ENCODE measurements at places on chromosomes 6 and 20.

- DNase-seq = no peak
Observed at GRCh38 chr6:116158641-116159040, 32.7 kb upstream of the COL10A1 start.

DNA sequence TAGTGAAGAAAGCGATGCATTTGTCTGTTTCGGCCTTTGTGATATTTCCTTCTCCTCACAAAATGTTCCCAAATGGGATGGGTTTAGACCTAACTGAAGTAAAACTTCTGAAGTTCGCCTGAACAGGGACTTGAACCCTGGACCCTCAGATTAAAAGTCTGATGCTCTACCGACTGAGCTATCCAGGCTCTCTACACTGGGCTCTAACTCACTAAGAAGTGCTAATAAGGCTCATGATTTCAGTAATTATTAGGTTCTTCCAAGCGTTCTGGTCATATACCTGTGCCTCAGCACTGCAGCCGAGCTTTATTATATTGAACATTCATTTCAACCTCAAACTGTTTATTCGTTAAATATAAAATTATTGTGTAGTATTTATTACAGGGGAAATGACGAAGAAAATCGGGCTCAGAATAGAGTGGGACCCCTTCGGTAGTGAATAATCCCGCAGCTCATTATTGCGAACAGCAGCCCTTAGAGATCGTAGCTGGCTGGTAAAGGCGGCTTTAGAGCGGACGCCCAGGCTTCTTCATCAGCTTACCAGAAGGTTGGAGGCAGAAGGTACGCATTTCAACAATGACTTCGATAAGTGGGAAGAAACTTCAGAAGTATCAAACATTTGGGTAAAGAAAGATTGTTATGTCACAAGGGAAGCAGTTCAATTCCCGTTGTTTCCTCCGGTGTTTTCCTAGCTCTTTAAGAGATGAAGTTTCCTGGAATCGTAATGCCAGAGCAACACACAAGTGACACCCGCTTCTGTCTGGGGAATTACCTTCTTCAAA, 119.0 kb upstream of the ZNF184 start:
- no peak for DNase-seq

DNA sequence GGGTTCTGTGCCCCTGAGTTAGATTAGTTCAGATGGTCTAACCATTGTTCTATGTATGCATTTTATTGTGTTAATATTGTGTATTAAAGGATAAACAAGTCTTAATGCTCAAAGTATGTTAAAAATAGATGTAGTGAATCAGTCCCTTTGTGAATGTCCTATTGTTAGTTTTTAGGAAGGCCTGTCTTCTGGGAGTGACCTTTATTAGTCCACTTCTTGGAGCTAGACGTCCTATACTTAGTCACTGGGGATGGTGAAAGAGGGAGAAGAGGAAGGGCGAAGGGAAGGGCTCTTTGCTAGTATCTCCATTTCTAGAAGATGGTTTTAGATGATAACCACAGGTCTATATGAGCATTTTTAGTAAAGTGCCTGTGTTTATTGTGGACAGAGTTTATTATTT, 12.3 kb upstream of the HMGN4 start:
- no peak for DNase-seq

DNA sequence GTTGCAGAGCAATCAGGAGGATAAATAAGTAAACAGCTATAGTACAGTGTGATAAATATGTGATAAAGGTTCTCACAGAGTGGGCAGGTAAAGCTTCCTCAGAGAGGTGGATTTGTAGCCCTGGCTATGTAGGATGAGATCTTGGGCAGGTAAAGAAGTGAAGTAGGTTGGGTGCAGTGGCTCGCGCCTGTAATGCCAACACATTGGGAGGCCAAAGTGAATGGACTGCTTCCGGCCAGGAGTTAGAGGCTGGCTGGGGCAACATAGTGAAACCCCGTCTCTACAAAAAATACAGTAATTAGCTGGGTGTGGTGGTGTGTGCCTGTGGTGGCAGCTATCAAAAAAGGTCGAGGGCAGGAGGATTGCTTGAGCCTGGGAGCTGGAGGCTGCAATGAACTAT, 72.9 kb downstream of the ZFP64 start:
- DNase-seq = no peak

DNA sequence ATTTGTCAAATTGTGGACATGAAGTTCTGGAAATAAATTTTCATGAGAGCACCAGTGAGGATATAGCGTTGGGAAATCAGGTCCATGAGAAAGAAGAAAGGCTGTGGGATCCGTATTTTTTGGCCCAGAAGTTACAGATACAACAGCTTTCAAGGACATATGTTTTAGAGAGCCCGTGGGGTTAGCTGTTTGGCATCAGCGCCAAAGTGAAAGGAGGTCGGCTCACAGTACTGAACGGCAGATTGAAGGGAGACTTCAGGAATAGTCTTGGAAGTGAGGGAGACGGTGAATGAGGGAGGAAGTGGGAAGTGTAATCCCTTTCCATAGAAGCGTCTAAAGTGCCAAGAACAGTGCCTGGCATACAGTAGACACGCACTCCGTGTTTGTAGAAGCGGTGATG, 31.8 kb downstream of the ZDHHC14 start:
- DNase-seq = no peak

GRCh38 chr20:356745-357144, 9.8 kb downstream of the NRSN2 start:
- DNase-seq = no peak

DNA sequence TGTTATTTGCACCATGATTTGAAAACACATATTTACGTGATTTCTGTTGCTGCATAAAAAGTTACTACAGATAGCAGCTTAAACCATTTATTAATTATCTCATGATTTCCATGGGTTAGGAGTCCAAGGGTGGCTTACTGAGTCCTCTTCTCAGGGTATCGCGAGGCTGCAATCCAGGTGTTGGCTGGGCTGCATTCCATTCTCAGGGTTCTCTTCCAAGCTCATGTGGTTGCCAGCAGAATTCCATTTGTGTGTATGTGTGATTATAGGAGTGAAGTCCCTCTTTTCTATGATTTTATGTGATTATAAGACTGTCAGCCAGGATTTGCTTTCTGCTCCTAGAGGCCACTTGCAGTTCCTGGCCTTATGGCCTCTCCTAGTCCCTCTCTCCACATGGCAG, 135.1 kb downstream of the FAM83B start:
- DNase-seq = no peak

DNA sequence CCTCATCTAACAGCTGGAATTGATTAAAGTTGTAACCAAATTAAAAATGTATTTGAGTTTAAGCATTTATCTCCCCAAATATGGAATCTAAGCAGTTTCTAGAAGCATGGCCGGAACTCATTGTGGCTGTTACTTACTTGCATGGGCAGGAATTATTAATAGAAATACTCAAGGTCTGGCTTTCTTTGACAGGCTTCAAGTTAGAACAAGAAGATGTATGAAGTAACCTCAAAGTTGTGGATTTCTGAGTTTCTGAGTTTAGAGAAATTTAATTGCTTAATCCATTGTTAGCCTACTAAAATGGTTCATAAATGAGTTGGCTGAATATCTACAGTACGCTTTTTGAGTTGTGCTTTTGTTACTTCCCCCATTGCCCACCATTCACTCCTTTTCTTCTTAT, 7.7 kb downstream of the CARMIL1 start:
- no peak for DNase-seq

DNA sequence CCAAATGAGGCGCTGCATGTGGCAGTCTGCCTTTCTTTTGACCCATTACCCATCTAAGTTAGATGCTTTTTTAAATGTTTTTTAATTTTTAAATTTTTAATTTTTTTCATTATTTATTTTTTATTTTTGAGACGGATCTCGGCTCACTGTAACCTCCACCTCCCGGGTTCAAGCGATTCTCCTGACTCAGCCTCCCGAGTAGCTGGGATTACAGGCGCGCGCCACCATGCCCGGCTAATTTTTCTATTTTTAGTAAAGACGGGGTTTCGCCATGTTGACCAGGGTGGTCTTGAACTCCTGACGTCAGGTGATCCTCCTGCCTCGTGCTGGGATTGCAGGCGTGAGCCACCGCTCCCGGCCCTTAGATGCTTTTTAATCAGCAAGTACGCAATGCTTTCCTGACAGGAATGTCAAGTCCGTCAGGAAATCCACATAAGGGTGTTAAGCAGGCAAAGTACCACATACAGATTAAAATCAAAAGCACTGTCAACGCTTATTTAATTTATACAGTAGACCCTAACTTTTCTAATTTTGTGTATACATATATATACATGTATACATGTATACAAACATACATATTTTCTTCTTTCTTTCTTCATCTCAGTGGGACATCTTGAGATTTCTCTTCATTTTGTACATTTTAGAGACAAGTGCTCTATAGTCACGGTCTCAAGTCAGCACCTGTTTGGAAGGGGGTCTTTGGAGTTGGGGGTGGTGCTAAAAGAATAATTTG, 995 bp upstream of the GSTA4 start:
- DNase-seq = peak; percentile 54

DNA sequence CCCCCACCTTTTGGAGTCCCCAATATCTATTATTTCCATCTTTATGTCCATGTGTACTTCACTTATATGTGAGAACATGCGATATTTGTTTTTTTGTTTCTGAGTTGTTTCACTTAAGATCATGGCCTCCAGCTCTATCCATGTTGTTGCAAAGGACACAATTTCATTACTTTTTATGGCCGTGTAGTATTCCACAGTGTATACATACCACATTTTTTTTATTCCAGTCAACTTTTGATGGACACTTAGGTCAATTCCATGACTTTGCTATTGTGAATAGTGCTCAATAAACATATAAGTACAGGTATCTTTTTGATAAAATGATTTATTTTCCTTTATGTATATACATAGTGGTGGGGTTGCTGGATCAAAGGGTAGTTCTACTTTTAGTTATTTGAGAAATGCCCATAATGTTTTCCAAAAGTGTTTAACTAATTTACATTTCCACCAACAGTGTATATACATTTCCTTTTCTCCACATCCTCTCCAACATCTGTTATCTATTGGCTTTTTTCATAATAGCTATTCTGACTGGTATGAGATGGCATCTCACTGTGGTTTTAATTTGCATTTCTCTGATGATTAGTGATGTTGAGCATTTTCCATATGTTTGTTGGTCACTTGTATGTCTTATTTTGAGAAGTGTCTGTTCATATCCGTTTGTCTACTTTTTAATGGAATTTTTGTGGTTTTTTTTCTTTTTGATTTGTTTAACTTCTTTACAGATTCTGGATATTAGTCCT, 34.0 kb upstream of the COL10A1 start:
- no peak for DNase-seq

GRCh38 chr20:38859070-38859690, 53.7 kb downstream of the PPP1R16B start:
- DNase-seq = peak; percentile 59

DNA sequence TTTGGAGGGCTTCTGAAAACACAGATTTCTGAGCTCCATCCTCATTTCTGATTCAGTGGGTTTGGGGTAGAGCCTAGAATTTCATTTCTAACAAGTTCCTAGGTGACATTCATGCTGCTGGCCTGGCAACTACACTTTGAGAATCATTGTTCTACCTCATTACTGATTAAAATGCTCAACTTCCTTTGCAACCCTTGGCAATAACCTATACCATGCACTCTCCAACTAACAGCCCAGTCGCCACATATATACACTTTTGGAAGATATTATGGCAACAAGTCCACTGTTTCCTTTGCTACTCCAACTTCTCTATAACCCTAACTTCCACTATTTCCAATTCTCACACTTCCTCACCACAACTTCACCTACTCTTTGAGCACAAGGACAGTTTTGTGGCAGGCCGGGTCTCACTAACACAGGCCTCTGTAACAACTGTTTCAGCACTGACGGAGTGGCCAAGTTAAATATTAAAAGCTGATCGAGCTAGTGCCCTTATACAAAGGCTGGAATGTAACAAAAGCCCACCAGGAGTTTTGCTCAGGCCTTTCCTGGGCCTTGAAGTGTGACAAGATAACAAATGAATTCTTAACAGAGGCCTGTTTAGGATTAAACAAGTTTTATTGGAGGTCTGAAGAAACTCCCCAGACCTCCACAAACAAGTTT, 32.1 kb upstream of the RAB23 start:
- no peak for DNase-seq

DNA sequence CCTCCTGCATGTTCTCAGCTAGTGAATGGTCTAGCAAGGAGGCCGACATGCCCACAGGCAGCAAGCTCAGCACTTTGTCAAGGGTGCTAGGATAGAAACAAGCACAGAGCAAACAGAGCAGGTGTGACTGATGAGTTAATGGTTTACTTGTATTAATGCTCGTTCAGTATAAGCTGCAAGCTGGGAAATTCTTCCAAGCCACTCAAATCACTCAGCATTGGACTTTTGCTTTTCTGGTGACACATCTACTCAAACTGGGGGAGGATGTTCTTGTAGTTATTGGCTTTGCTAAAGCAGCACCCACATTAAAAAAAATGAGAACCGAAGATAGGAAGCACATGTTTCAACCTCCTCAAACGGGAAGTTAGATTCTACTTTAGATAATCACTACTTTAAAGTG, 43.1 kb upstream of the NEDD9 start:
- DNase-seq = peak; percentile 55

DNA sequence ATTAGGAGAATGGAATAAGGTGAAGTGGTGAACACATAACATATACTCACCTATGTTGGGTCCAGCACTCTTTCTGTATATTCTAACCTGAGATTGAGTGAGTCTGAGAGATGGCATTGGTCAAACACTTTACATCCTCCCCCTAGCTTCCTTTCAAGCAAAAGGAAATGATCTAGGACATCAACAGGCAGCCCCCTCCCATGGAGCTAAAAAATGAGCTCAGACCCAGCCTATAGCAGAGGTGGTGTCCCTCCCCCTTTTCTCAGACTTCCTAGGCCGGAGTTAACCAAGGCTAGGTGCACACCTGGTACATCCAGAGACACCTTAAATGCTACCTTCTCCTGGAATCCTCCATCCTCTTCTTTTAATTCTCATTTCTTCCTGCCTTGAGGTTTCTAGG, 5.5 kb upstream of the SDC4 start:
- no peak for DNase-seq

- no peak for DNase-seq
Observed at GRCh38 chr20:6780433-6781190, 13.1 kb downstream of the BMP2 start.

DNA sequence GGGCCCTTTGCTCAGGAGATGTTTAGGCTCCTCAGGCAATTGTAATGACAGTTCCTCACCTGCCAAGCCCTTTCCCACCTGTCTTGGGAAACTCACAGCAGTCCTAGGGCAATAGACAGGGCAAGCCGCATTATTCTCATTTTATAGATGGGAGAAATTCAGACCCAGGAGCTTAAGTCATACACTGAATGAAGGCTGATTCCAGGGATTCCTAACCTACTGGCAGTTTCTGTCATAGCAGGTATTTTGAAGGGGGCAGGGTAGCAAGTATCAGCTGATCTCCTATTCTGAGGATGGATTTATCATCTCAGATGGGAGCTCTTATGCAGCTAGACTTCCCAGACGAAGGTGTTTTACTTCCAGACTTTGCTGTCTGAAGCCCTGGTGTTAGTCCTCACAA, 61.4 kb upstream of the MYL9 start:
- no peak for DNase-seq

GRCh38 chr20:38249536-38250310, 10.8 kb downstream of the KIAA1755 start:
- DNase-seq = no peak

GRCh38 chr6:39083231-39083634, 31.8 kb downstream of the SAYSD1 start:
- DNase-seq = no peak
